Upper lobe of left lung (tissue), 6 donors: ENCODE measurements at places on chromosomes 6 and 20. TPM values are rescaled to one million over a fixed set of nuclear protein-coding genes. Genes with fewer than 3 reads are reported as not detected.

Gene SAMD3
- 11.4 TPM for total RNA-seq

Gene MAS1
- total RNA-seq, result not detected

Gene HCRTR2
- total RNA-seq, result not detected

Gene NKAIN2
- not detected for total RNA-seq

Gene STMND1
- 2.9 TPM for total RNA-seq

Gene GPX5
- not detected for total RNA-seq

Gene SRMS
- not detected for total RNA-seq

Gene RIN2
- total RNA-seq, result 149 TPM

Gene CDSN
- not detected for total RNA-seq

Gene SLC13A3
- total RNA-seq, result 6.5 TPM

Gene ENPP4
- total RNA-seq, result 20.2 TPM

Gene BPIFA3
- not detected for total RNA-seq

Gene FAM209B
- total RNA-seq, result 0.64 TPM

Gene ELOVL2
- total RNA-seq, result not detected

Gene LTA
- total RNA-seq, result not detected

Gene TBX18
- 0.20 TPM for total RNA-seq

Gene IL17F
- total RNA-seq, result not detected

Gene LINC00237
- not detected for total RNA-seq

Gene DNAH8
- 0.24 TPM for total RNA-seq

Gene BCAS1
- 3.1 TPM for total RNA-seq

Gene TP53TG5
- not detected for total RNA-seq

Gene DZANK1
- total RNA-seq, result 5.9 TPM

Gene SLCO4A1
- 39.9 TPM for total RNA-seq

Gene GMPR
- 23.3 TPM for total RNA-seq

Gene BHLHE23
- total RNA-seq, result not detected

Gene SLC35D3
- 0.13 TPM for total RNA-seq

Gene PDE7B
- 2.7 TPM for total RNA-seq

Gene PPIL1
- total RNA-seq, result 21.7 TPM

Gene PBOV1
- total RNA-seq, result not detected

Gene C20orf202
- 0.91 TPM for total RNA-seq

Gene ANGPT4
- total RNA-seq, result 1.6 TPM

Gene PM20D2
- 4.2 TPM for total RNA-seq

Gene SIRPG
- not detected for total RNA-seq

Gene FAXC
- 2.2 TPM for total RNA-seq

Gene NNAT
- 1.2 TPM for total RNA-seq

Gene CLIC5
- total RNA-seq, result 119 TPM

Gene ARMH2
- total RNA-seq, result not detected

Gene SERINC3
- 113 TPM for total RNA-seq

Gene PAK5
- 0.27 TPM for total RNA-seq

Gene PBX2
- total RNA-seq, result 147 TPM

Gene SOX4
- total RNA-seq, result 18.9 TPM

Gene FAM162B
- total RNA-seq, result 0.89 TPM

Gene OVOL2
- total RNA-seq, result 36.7 TPM

Gene TRIM31
- 0.79 TPM for total RNA-seq

Gene BPIFB2
- 0.27 TPM for total RNA-seq
